ENCODE measurements at places on chromosomes 5 and 9.

- no peak for DNase-seq
Observed at GRCh38 chr9:116940614-116941215, 253.6 kb downstream of the TRIM32 start.

- no peak for DNase-seq
Observed at GRCh38 chr9:20566401-20566800, 55.9 kb downstream of the MLLT3 start.

GRCh38 chr5:132273631-132274030 lies 16.1 kb downstream of the PDLIM4 start:
- no peak for DNase-seq

- DNase-seq, result no peak
Observed at GRCh38 chr5:15694696-15695214, 194.8 kb downstream of the FBXL7 start.

- DNase-seq, result no peak
Observed at GRCh38 chr5:32058101-32058500, 116.0 kb downstream of the GOLPH3 start.

DNA sequence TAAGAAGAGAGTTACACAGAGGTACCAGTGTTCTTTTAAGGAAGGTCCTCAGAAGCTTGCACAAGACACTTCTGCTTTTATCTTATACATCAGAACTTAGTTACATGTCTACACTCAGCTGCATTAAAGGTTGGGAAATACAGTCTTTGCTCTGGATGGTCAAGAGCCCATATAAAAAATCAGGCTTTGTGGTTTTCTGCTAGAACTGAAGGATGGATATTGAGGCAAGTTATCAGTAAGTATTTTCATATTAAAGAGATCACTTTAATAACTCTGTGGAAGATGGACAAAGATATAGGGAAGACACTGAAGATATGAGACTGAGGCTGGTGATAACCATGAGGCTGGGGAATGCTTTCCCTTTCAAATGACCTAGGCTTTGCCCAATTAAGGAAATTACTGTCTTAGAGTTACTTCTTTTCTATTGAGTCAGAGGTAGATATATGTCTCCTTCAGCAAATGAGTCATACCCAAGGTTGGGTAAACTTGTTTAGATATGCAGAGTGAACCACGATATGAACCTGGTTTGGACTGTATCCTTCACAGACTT lies 87.0 kb upstream of the TNC start:
- DNase-seq, result no peak

DNA sequence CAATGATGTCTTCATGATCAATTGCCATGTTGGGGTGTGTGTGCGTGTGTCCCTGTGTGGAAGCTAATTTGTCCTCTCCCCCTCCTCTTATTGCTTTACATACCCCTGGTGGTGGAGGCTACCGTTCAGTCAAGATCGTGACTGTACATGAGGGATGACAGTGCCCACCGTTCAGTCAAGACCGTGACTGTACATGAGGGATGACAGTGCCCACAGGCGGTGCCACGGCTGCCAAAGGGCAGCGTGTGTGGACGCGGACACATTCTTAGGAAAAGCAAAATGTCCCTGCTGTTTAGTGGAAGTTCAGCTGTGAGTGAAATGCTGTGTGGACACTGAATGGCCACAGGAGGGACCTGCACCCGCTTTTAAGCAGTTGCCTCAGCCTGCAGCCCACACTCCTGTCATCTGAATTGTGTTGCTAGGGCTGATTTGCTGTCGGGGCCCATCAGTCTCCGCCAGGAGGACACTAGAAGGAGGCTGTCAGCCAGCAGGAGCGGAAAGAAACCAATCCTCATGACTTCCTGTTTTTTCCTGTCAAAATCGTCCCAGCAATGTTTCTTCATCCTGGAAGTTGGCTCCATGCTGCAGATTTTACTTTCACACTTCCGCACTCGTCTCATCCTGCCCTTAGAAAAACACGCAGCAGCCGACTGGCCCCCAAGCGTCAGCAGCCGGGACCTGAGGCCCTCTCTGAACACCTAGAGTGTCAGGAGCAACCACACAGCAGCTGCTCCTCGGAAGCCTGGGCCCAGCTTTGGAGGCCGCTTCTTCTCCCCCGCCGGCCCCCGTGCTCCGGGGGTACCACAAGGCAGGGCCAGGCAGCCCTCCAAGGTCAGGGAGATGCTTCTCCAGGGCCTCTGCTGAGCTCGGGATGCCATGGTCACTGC lies 9.1 kb downstream of the OR2V1 start:
- no peak for DNase-seq

- DNase-seq, result no peak
Observed at GRCh38 chr5:58937031-58937681, 354.3 kb downstream of the RAB3C start.

DNA sequence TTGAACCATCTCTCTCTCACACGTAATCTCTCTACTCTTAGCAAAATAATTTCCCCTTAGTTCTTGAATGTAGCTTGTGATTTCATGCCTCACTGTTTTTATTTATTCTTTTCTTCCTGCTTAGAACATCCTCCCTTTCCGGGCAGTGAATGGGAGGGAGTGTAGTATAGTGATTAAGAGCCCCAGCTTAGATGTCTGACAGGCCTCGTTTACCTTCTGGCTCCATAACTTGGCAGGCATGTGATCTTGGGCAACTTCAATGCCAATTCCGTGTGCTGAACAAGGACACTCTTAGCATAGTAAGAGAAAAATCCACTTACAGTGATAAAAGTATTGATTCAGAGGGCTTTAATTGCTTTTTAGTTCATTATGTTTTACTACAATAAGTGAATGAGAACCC lies 96.3 kb upstream of the TNPO1 start:
- no peak for DNase-seq

- DNase-seq, result no peak
Observed at GRCh38 chr9:27276193-27277030, 20.5 kb downstream of the EQTN start.

DNA sequence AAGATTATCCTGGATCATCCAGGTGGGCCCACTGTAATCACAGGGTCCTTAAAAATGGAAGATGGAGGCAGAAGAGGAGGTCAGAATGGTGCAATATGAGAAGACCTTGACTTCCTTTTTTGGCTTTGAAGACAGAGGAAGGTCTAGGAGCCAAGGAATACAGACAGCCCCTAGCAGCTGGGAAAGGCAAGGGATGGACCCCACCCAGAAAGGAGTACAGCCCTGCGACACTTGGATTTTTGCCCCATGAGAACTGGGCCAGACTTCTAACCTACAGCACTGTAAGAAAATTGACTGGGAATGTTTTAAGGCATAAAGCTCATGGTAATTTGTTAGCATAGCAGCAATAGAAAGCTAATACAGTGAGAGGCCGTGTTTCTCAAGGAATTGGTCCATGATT lies 66.9 kb upstream of the LRRTM2 start:
- no peak for DNase-seq

DNA sequence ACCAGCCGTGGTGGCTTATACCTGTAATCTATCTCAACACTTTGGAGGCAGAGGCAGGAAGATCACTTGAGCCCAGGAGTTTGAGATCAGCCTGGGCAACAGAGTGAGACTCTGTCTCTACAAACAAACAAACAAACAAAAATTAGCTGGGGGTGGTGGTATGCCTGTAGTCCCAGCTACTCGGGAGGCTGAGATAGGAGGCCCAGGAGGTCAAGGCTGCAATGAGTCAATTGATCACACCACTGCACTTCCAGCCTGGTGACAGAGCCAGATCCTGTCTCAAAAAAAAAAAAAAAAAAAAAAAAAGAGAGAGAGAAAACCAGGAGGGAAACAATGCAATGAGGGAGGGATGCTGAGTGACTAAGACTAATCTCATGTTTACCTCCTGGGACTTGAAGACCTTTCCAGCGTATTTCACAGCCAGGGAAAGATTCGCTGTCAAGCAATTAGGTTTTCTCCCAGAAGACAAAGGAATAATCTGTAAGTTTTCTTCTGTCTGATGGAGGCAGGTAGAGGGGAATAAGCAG lies 51.1 kb upstream of the MIER3 start:
- no peak for DNase-seq

- DNase-seq, result no peak
Observed at GRCh38 chr5:58925627-58926540, 343.0 kb downstream of the RAB3C start.

Data from amygdala (tissue), 56 donors.